ENCODE measurements at places on chromosomes 3 and 15.

DNA sequence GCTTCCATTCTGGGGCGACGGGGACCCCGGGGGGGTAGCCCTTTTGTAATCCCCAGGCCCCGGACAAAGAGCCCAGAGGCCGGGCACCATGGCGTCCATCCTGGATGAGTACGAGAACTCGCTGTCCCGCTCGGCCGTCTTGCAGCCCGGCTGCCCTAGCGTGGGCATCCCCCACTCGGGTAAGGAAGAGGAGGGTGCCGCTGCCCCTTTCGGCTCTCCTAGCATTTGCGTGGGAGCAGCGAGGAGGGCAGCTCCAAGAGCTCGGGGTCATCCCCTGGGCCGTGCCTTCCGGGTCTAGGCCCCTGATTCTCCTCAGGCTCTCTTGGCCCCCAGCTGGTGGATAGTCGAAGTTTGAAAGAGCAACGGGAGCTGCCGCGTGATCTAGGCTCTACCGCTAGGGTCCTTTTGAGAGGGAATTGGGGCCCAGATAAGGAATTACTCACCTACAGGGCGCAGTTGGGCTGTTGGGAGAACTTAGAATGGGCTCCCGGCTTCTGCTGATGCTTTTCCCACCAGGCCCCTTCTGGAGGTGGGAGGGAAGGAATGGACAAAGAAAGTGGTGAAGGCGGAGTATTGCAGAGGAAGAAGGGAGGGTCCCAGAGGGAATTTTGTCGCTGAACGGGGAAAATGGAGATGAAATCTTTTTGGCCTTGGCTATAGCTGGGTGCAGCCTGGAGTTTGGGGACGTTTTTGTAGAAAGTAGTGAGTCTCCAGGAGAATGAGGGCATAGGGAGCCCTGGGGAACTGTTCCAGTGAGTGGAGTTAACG lies 615 bp downstream of the VPS18 start:
- DNase-seq: peak; percentile 78

DNA sequence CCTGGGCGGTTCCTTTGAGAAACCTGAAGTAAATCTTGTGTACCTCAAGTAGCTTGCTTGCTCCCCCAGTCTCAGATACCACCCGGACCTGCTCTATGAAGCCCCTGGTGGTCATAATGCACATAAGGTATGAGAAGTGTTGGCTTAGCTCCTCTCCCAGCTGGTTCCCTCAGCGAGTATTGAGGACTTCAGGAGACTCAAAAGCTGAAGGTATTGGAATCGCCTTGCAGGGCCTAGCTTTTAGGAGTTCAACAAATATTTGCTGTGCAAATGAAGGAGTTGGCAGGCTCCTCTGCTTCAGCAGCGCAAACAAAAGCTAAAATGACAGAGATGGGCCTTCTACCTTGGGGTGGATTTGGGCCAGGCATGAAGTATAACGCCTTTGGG lies 1.7 kb downstream of the CMTM8 start:
- peak; percentile 55 for DNase-seq

- DNase-seq: no peak
These were observed 315.6 kb upstream of the ATP10A start for GRCh38 chr15:26178640-26179220.

- DNase-seq: no peak
These were observed 312.1 kb downstream of the TAFA4 start for GRCh38 chr3:68620211-68620610.

- DNase-seq: no peak
These were observed 51.4 kb downstream of the FLNB start for GRCh38 chr3:58059349-58060321.

DNA sequence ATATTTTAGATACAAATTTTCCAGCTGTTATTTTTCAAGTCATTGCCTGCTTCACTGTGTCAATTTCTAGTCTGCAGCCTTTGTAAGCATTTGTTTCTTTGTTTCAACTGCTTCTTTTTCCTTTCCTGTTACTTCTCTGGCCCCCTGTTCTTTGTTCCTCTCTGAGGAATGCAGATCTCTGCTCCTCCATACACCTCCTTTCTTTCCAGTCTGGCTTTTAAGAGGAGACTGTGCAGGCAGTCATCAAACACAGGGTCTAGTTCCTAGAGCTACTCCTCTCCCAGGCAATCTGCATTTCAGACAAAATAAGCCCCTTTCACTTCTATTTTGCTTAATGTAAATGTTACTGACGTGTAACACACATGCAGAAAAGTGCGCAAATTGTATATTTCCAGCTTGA lies 502.9 kb downstream of the PDCD6IP start:
- DNase-seq: no peak

DNA sequence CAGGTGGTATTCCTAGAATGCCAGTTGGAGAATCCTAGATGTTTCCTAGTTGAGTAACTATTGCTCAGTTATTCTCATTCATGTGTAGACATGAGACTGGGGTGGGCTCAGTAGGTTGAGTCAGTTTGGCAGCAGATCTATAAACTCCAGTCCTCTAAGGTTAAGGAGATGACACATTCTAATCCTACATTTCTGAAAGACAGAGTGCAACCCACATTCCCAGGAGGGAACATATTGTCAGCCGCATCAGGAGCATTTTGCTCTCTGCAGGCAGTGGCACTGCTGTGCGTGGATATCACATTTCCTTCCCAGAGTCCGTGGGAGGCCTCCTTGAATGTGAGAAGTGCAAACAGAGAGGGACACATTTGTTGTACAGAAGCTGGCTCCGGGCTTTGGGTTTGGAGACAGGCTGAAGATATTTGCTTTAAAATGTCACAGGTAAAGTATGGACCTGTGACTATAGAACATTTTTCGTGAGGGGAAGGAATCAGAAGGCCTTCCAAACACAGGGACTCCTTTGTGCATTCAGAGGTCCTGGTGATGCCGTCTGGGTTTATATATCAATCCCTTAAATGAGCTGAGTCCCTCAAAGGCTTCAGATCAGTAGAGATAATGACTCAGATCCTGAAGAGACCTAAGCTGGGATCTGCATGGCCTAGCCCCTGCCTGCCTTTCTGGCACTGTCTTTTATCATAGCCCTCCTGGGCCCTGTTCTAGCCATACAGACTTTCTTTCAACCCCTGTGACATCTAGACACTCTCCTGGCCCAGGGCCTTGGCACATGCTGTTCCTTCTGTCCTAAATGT lies 156.5 kb downstream of the CADPS start:
- no peak for DNase-seq

- no peak for DNase-seq
These were observed 3.2 kb downstream of the TRANK1 start for GRCh38 chr3:36941658-36942057.

GRCh38 chr3:171225708-171226107 lies 199.2 kb upstream of the SLC2A2 start:
- no peak for DNase-seq

GRCh38 chr3:130748981-130749380 lies 2.4 kb upstream of the PIK3R4 start:
- no peak for DNase-seq

- no peak for DNase-seq
These were observed 650.8 kb upstream of the SGO1 start for GRCh38 chr3:20836801-20837200.

DNA sequence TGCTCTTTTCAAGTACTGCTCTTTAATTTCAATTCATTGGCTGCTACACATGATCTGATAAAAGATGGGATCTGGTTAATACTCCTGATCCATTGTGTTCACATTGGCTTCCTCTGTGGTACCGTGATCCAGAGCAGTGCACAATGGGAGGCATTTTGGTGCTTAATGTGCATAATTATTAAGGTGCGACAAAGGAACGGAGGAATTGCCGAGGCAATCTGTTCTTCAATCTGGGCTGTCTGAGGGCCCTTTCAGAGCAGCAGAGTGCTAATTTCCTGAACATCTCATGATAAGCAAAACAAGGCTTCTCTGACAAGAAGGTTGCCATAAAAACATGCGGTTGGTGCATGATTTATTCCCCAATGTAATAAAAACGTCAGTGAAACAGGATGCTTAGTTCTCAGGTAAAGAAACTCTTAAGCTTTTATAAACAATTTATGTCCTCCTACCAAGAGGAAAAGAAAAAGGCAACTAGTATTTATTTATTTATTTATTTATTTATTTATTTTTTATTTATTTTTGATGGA lies 64.0 kb upstream of the EPHA3 start:
- no peak for DNase-seq
